ENCODE measurements at places on chromosomes 4 and X.

- DNase-seq = no peak
Observed at GRCh38 chr4:80015407-80016189, 57.4 kb downstream of the ANTXR2 start.

DNA sequence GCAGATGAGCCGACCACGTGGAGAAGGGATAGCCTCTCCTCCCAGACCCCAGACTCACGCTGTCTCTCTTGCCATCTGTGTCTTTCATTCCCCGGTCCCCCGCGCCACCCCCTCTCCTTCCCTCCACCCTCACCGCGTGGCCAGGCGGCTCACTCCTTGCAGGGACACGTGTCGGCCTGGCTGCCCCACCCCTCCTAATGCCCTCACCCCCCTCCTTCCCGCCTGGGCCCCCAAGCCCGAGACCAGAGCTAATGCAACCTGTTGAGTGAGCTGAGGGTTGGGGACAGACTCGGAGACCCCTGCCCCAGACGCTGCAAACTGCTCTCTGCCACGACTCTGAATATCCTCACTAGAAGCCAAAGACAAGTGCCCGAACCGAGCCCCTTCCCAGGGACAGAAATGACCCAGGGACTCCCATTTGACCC lies 1.8 kb downstream of the SLC38A5 start:
- DNase-seq = peak; percentile 34

DNA sequence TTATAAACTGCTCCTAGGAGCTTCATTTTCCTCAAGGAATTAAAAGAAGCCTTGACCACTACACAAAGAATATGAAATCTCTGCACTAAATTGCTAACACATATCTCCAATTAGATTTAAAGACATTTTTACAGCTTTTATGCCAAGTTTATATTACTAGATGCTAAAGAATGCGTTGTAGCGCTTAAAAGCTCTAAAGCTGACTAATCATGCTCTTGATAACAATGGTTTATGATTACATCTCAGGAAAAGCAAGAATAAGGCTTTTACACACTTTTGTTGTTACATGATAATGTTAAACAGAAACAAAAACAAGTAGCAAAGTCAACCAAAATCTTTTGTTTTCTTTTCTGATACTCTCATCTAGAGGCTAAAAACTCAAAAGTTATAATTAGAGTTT lies 44.7 kb downstream of the SLC10A7 start:
- DNase-seq = no peak

- no peak for DNase-seq
Observed at GRCh38 chrX:9033179-9033578, 748 bp downstream of the FAM9B start.

GRCh38 chrX:30483996-30484395 lies 93.6 kb downstream of the TASL start:
- no peak for DNase-seq

- DNase-seq = no peak
Observed at GRCh38 chr4:36277533-36277932, 3.9 kb upstream of the DTHD1 start.

DNA sequence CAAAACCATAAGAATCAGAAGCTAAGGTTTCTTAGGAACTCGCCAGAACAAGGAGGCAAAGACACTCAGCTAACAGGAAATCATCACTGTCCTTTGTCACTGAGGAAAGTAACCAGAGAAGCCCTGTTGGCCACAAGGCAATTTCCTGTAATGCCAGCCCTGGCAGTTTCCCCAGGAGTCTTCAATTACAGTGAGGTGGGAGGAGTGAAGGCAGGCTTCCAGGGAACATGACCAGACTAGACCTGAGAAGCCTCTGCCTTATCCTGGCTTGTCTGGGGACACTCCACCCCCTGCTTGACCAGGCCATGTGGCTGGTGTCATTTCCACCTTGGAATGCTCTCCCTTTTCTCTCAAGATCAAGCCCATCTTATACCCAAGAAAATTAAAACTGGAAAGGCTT lies 125.3 kb downstream of the COL4A6 start:
- no peak for DNase-seq

DNA sequence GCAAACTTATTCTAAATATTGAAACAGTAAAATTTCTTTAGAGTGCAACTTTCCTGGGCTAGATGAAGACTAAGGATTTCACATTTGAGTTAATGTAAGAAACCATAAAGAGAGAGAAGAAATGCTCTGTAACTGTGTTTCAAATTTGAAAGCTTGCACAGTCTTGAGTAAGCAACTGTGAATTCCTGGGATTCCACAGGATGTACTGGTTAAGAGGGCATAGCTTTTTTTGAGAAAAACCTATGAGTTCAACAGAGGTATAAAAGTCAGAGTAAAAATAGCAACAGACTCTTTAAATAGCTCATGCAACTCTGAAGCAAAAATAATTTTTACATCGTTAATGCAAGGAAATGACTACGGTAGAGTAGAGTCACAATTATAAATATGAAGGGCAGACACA lies 25.5 kb downstream of the ZNF330 start:
- no peak for DNase-seq

DNA sequence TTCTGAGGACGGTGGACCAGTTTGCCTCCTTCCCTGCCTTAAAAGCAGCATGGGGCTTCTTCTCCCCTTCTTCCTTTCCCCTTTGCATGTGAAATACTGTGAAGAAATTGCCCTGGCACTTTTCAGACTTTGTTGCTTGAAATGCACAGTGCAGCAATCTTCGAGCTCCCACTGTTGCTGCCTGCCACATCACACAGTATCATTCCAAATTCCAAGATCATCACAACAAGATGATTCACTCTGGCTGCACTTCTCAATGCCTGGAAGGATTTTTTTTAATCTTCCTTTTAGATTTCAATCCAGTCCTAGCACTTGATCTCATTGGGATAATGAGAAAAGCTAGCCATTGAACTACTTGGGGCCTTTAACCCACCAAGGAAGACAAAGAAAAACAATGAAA lies 255.3 kb downstream of the RAPGEF2 start:
- no peak for DNase-seq

- no peak for DNase-seq
Observed at GRCh38 chr4:184315675-184316359, 98.1 kb upstream of the ENPP6 start.

DNA sequence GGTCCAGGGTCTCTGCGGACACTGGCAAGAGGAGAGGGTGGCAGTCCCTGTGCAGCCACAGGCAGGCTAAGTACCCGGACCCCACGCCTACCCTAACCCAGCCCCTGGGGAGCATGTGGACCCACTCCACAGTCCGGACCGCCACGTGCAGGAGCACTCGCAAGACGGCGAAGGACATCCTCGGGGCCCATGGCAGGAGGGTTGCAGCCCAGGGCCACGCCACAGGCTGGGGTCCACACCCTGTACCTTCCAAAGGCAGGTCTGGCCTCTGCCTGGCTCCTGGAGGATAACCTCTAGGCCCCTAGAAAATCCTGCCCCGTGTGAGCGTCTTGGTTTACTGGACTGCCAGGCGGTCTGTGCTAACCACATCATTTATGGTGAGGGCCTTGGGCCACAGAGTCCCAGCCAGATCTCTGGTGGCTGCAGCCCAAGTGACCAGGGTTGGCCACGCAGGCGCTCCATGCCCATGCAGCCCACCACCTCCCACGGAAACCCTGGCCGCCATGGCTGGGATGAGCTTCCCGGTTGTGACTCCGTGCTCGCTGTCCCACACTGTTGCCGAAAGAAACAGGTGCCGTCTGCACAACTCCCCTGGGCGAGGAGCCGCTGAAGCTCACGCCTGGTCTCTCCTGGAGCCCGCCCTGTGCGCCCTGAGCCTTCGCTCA lies 10.0 kb downstream of the CCNQ start:
- no peak for DNase-seq

DNA sequence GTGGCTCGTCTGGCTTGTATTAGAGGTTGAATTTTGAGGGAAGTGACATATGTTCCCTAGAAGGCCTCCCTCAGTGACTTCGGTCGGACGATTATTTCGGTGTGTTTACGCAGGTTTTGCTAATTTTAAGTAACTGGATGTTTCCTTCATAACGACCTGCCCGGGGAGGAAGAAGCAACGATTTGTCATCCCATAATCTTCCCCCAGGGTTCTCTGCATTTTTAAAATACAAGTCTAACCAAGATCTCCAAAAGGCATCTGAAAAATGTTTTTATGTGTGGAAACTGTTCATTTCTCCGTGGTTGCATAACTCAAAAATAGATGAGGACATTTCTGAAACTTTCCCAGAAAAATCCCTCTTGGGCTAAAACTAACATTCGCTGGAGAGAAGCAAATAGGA lies 195.4 kb downstream of the SHOX start:
- DNase-seq = no peak

GRCh38 chr4:8342651-8343261 lies 73.2 kb downstream of the HTRA3 start:
- no peak for DNase-seq

DNA sequence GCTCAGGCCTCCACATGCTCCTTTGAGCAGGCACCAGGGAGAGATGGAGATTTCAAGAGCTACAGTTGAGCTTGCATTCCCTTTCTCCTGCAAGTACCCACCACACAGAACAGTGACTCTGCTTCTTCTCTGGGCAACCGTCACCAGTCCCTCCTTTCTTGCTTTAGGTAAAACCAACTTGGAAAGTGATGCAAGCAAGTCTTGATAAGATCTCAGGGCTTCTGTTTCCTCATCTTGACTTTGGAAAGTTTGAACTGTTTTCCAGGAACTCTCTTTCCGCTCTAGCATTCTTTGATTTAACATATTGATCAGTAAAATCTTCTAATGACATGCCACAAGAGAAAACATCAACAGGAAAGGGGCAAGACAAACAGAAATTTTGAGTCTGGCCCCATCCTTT lies 73.7 kb downstream of the USP46 start:
- no peak for DNase-seq

DNA sequence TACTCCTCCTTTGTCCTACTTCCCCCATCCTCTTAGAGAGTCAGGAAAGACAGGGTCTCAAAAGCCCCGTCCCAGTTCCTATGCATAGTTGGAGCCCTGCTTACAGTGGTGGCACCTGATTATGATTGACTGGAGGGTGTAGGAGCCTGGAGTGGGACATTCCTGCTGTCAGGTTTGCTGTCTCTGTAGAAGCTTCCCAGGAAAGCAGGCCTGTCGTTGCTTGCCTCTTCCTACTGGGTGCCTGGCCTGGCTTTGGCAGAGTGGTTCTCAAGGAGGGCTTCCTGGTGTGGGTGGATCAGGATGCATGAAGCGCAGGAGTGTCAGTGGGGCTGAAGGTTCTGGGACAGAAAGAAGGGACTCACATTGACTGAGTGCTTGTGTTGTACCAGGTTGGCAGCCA lies 4.8 kb downstream of the MAGED2 start:
- DNase-seq = no peak

GRCh38 chr4:175509320-175509719 lies 302.7 kb downstream of the GPM6A start:
- DNase-seq = no peak

DNA sequence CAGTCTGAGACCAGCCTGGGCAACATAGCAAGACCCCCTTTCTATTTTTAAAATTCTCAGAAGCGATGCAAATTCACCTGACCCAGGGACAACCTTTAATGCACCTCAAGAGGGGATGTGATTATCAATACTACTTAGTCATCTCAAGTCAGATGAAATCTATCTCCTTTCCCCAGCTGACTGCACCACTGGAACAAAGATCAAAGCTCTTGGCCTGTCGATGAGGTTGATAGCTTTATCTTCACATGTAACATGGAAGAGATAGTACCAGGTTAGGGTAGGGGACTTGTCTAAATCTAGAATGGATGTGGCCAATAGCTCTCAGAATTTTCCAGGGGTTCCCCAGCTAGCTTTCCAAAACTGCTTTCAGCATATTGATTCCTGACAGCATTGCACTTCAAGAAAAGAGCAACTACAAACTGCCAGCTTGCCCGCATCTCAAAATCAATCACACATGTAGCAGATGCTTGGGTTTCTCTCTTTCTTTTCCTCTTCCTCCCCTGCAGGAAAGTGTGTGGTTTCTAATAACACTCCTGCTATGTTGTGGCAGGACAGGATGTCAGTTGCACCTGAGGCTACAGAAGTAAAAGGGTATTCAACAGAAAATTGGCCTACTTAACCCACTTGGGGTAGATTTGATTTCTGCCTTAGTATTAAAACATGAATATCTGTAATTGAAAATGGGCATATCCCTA lies 12.2 kb upstream of the TMEM164 start:
- DNase-seq = peak; percentile 16

DNA sequence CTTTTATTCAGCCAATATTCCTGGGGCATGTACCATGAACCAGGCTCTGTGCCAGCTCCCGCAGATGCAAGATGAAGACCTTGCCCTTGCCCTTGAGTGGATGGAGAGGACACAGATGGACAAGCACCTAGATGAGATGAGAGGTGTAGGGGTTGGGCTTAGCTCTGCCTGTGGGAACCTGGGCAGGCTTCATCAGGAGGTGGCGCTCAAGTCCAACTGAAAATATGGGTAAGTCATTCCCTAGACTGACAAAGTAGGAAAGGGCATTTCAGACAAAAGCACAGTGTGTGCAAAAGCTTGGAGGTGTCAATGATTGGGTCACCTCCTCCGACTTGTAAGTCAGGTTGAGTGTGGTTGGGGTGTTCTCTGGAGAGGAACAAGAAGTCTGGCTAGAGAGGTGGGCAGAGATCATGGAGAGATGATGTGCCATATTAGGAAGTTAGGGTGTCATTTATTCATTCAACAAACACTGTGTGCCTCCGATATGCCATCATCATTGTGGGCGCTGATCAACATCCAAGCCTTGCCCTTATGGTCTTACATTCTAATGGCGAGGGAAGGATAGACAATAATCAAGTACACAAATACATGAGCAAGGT lies 64.6 kb downstream of the ANAPC4 start:
- DNase-seq = peak; percentile 1

DNA sequence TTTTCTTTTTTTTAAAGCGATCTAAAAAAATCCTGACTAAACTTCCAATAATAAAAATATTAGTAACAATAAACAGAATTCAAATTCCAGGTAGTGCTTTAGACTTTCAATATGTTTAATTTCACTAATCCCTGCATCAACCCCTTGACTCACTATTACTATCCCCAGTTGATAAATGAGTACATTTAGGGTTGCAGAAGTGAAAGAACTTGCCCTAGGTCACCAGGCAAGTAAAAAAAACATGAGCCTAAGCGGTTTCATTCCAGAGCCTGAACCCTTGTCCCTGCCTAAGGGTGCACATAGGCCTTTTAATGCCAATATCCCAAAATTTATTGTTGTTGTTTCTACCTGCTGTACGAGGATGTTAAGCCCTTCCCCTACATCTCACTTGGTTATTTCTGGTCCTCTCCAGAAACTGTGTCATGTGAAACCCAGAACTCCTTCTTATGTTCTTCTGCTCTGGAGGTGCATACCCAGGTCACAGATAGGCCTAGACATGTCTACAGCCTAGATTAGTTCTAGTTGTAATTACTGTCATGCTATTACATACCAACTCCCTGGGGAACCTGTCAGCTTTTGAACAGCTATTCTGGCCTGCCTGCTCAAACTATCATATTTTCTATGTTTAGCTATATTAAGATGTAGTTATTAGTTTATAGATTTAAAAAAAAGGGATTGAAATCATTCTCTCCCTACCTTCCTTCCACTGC lies 244.5 kb upstream of the PITX2 start:
- DNase-seq = no peak

- no peak for DNase-seq
Observed at GRCh38 chrX:24890677-24891076, 125.1 kb downstream of the ARX start.

GRCh38 chr4:60759518-60760245 lies 440.4 kb upstream of the ADGRL3 start:
- DNase-seq = no peak

- DNase-seq = no peak
Observed at GRCh38 chr4:140947506-140947905, 185.8 kb downstream of the RNF150 start.

- DNase-seq = no peak
Observed at GRCh38 chr4:55008166-55009056, 117.0 kb downstream of the KDR start.
